ENCODE measurements at places on chromosomes 7 and 10.

DNA sequence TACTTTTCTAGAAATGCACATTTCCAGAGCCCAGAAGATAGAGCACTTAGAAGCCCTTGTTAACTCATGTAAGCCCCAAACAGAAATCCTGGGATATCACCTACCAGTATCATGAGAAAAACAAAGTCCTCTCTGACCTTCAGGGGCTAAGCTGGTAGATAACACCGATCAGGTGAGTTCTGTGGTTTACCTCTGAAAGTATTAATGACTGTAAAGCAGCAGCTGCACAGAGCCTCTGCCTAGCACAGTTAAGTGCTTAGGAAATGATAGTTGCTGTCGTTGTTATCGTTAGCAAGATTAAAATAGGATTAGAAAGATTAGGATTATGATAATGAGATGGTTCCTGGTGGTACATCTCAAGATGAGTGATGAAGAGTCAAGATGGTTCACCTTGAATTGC is 64.9 kb downstream of the PLXNA4 start:
- no peak for DNase-seq

DNA sequence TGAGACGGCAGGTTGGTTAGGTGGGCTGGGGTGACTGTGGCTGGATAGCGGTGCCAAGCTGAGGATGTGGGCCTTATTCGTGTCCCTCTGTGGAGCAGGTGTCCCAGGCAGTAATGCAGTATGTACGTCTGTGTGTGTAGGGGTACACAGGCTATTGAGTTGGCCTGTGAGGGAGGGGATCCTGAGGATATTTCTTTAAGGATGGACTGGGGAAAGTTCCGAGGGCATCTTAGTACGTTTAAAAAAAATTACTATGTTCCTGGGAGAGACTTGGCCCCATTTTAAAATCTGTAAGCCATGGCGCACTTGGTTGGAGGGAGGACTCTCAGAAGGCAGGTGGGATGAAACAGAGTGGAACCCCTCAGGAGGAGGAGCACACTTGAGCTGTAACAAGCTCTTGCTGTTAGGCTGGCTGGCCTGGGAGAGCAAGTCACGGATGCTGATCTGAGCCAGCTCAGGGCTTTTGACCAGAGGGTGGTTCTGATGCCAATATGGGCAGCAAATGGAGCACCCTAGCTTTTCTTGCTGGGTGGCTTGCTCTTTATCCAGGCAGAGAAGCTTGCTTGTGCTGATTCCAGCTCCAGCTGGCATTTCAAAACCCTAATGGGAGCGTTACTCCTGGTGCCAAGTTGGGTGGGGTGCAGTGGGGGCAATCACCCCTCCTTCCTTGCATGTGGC is 765 bp downstream of the WBP1L start:
- DNase-seq = peak; percentile 24

DNA sequence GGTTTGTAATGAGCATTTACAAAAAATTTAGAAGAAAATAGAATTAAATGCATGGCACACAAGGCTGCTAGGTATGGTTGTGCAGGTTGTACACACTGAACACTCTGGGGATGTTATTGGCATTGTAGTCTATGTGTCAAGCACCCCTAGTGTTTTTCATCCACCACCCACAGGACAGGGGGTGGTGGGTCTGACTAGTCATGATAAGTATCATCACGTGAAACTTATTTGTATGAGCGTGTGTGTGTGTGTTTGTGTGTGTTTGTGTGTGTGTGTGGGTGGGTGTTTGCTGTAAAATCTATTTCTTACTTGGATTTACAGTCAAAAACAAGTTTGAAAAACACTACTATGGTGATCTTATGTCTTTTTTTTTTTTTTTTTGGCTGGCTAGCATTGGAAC is 66.5 kb downstream of the MAP3K8 start:
- DNase-seq = no peak

GRCh38 chr7:79414910-79415309 is 38.6 kb downstream of the MAGI2 start:
- no peak for DNase-seq

GRCh38 chr7:18889436-18889835 is 228.0 kb downstream of the TWIST1 start:
- DNase-seq = no peak

DNA sequence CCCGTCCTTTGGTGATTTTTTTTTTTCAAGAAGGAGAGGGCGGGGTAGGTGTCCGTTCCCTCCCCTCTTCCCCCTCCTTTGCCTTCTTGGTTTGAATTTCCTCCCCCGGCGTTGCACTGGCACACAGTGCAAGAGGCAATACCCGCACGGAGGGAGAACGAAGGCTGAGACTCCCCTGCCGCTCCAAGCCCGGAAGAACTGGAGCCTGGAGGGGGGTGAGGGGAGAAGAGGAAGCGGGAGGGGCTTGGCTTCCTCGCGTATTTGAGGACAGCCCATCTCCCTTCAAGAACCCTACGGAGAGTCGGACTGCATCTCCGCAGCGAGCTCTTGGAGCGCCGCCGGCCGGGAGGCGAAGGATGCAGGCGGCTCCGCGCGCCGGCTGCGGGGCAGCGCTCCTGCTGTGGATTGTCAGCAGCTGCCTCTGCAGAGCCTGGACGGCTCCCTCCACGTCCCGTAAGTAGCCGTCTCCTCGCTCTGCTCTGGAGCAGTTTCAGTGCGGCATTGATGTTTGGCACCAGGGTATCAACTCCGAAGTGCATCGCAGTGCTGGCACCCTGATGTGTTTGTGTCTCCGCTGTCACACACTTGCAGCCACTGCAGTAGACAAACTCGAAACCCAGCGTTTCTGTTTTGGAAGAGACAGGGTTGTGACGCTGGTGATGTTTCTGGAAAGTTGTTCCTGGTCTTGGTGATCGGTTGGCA is at the start of gene CNTNAP2:
Gene CNTNAP2, plus strand, starts transcription at position 281 of the 702 bp plus-strand sequence. Its CDS starts 76 bp downstream, at position 357.
- DNase-seq = no peak

GRCh38 chr7:11450281-11450680 is 381.7 kb downstream of the THSD7A start:
- DNase-seq = no peak

GRCh38 chr10:82801289-82801688 is 926.3 kb downstream of the NRG3 start:
- DNase-seq = no peak
